ENCODE measurements at places on chromosomes 2 and 18.

GRCh38 chr2:111927723-111928122, 29.3 kb downstream of the MERTK start:
- DNase-seq = no peak

DNA sequence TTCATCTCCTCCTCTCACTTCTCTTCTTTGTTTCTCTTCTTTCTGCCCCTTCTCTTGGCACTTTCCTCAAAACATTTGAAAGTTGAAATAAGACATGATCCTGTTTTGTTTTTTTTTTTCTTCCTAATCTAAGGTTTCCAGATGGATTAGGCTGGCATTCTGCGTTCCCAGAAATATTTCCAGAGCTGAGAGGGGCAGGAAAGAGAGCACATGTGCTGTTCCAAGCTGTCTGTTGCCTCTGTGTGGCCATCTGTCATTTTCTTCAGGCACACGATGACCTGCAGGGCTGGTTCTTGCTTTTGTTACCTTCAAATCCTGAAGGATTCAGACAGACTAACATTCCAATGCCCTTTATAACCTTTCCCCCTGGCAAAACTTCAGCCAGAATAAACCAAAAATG, 142.9 kb downstream of the RNF144A start:
- no peak for DNase-seq

DNA sequence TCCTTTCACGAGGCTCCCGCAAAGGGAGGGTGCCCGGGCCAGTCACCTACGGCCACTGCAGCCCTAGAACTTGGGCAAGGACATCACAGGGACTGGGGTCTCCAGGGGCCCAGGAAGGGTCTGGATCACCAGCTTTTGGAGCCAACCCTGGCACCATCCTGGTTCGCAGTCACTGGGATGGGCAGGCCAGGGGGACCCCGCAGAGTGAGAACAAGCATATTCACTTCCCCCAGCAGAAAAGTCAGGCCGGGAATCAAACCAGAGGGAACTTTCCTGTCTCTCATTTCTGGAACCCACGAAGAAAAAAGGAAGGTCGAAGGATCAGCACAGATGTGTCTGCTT, 15.4 kb downstream of the SMAD7 start:
- no peak for DNase-seq

DNA sequence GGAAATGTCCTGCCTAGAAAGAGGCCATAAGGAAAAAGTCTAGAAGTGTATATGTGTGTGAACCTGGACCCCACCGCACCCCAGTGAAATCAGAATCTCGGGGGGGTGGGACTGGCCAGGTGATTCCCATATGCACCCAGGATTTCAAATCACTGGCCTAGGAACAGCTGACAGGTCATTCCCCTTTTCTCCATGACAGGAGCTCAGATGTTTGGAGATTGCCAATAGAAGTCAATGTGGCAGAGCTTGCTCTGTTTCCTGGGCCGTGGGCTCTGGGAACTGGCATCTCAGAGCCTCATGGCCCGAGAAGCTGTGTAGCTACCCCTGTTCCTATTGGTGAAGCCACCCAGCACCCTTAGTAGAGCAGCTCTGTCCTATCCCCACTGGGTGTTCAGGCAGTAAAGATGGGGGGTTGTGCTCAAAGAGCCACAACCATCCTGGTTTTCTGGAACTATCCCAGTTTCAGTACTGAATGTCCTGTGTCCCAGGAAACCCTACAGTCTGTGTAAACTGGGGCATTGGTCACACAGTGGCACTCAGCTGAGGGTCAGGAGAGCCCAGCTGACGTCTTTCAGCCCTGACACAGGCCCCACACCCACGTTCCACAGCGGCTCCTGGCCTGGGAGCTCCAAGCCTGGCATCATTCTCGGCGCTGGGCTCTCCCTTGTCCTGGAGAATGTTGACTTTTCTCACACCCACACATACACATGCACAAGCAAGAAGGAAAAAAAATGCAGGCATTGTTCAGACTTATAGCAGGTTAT, 18.9 kb downstream of the GNLY start:
- DNase-seq = peak; percentile 30

GRCh38 chr2:133442393-133442792, 125.9 kb downstream of the NCKAP5 start:
- DNase-seq = no peak

- DNase-seq = no peak
These were observed 119.3 kb downstream of the MRO start for GRCh38 chr18:50700245-50701165.

DNA sequence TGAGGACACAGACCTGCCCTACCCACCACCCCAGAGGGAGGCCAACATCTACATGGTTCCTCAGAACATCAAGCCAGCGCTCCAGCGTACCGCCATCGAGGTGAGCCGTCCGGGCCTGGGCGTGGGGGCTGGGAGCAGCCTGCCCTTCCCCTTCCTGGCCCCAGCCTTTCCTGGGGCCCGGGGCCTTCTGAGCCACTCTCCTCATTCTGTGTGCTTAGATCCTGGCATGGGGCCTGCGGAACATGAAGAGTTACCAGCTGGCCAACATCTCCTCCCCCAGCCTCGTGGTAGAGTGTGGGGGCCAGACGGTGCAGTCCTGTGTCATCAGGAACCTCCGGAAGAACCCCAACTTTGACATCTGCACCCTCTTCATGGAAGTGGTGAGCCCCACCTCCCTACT, 157.9 kb downstream of the DYSF start:
- no peak for DNase-seq

DNA sequence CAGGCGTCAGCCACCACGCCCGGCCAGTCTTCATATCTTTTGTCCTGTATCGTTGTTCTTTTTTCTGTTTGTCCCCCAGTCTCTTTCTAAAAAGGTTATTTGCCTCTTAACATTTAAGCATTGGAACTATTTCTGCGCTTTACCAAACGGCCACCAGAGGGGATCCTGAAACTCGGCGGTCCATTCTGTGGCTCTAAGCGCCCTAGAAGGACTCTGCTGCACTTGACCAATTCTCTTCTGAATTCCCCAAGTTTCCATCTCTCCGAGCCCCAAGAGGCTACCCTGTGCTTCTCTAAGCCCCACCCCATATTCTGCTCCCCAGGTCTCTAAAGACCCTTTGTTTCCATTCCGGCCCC, 33.1 kb upstream of the REG3G start:
- DNase-seq = peak; percentile 7

DNA sequence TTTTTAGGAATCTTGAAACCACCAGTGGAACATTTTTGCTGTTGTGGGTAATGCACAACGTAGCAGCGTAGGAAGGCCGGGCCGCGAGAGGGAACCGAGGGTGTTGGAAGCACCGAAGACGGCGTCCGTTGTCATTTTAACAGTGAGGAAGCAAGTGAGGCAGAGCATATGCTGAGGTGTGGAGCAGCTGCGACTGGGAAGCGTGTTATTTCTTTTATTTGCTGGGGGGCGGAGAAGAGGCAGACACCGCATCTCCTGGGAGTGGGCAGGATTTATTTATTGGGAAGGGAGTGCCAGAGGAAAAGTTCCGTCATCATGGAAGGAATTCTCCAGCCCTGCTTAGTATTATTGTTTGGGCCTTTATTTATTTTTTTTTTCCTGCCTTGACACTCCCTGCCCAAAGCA, 232.8 kb downstream of the KLHL29 start:
- no peak for DNase-seq

GRCh38 chr2:172358691-172359556, 68.5 kb upstream of the ITGA6 start:
- DNase-seq = no peak

DNA sequence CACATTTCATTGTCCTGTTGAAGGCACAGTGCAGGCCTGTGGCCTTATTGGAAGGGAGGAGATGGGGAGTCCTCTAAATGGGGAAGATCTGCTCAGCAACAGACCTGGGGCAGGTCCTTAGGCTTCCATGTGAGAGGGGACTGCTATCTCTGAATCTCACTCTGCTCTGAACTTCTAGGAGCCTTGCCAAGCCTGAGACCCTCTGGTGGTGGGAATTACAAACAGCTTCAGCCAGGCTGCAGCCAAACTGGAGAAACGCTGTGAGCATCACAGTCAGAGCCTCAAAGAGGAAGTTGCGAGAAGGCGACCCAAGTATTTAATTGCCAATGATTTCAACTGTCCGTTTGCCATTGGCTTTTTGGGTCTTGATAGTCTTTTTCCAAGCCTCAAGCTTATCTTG, 66.8 kb upstream of the MC2R start:
- DNase-seq = no peak

- DNase-seq = no peak
These were observed 68.3 kb downstream of the TET3 start for GRCh38 chr2:74052732-74053710.

DNA sequence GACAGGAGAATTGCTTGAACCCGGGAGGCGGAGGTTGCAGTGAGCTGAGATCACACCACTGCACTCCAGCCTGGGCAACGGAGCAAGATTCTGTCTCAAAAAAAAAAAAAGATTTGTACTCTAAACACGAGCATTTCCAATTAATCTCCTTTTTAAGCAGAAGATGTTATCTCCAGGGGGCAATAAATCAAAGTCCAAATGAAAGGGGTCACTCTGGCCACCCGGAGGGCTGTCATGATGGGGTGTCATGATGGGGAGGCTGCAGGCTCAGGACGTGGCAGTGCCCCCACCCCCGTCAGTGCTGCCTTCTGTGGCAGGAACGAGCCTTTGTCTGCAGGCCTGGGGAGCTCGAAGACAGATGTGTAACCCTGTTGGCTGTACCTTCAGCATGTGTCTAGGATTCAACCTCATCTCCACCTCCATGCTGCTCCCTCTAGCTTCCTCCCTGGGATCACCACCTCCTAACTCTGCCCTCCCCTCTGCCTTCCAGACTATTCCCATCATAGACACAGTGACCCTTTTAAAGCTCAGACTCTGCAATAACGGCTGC, 76.9 kb upstream of the YWHAQ start:
- no peak for DNase-seq

GRCh38 chr2:15265889-15266288, 295.2 kb downstream of the NBAS start:
- no peak for DNase-seq

- peak; percentile 86 for DNase-seq
These were observed 292.2 kb upstream of the CCDC68 start for GRCh38 chr18:55251254-55251971.

Measured in endothelial cell of umbilical vein (primary cell).